Stimulated activated CD8-positive, alpha-beta memory T cell treated with anti-CD3 and anti-CD28 coated beads, Interleukin-2, amount 100 ng/mL, for 1 hour (primary cell): ENCODE measurements at places on chromosomes 3 and 15.

DNA sequence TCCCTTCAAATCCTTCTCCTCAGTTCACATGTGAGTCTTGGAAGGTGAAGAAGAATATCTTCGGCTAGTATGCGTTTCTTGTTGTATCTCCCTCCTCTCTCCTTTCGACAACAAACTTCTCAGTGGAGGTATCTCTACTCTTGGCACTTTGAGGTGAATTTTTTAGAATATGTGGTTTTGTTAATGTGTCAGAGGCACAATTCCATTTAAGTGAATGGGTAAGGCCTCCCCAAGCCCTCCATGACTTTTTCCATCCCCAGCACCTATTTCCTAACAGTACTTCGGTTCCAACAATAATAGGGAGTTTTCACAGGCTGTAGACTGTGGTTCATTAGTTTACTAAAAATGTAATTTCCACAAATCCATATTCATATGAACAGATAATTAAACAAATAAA, 74.2 kb downstream of the TM4SF4 start:
- DNase-seq: no peak

GRCh38 chr3:70006089-70006488, 6.6 kb downstream of the SAMMSON start:
- no peak for DNase-seq

GRCh38 chr15:91561371-91562100, 292.0 kb upstream of the SLCO3A1 start:
- no peak for DNase-seq

DNA sequence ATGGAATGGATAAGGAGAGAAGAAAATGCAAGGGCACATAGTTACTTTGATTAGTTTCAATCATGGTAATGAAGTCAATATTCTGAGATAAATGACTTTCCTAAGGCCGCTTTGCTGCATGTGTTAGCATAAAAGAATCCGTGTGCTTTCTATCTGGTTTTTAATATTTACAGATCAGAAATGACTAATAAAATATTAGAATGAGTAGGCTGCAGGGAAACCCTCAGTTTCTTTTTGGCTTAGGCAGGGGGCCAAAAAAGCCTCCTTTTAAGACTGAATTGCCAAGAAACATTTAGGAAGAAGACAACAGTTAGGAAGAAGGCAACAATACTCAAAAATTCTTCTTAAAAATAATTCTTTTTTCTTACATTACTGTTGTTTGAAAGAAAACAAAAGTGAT, 11.6 kb downstream of the NEK11 start:
- no peak for DNase-seq

- DNase-seq: no peak
These were observed 47.9 kb downstream of the OPA1 start for GRCh38 chr3:193640728-193641439.

DNA sequence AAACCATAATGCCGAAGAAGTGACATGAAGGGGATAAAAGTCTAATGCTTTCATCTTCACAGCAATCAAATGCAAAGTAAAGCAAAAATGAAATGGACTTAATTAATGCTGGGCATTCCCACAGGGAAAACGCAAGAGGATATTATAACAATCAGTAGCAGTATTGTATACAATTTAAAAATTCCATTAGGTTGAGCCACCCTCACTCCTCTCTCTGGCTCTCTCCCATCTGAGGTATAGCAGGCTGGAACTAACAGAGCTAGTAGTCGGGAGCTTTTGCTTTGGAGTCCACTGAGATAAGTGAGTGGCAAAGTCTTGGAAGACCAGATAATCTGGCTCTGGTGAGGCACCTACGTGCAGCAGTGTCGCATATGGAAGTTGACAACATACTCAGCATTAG, 33.9 kb downstream of the DET1 start:
- no peak for DNase-seq

DNA sequence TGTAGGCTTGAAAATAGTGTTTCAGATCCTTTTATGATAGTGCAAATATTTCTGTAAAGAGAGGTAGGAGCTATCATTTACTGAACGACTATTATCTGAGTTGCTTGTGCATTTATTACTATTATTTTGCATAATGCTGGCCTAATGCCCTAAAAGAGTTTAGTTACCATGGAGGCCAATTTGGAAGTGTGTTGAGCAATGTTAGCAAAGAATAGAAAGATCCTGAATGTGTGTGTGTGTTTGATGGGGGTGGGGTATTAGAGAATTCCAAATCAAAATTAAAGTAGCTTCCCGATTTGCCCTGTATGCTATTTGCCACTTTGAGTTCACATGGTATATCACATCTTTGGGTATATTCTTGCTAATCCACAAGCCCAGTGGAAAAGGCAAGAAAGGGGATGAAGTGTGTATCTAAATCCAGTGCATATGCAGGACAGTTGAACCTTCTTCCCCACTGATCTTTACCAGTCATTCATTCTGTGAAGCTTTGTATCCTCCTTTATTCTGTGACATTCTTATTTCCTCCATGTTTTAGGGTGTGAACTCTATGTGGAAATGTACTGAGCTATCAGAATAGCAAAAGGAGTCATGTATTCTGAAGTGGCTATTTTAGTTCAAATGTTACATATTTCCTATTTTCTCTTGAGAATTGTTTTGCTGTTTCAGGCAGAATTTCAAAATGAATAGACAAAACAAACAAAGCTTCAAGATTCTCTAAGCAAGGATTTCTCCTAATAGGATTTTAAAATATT, 45.7 kb upstream of the PLSCR5 start:
- no peak for DNase-seq

DNA sequence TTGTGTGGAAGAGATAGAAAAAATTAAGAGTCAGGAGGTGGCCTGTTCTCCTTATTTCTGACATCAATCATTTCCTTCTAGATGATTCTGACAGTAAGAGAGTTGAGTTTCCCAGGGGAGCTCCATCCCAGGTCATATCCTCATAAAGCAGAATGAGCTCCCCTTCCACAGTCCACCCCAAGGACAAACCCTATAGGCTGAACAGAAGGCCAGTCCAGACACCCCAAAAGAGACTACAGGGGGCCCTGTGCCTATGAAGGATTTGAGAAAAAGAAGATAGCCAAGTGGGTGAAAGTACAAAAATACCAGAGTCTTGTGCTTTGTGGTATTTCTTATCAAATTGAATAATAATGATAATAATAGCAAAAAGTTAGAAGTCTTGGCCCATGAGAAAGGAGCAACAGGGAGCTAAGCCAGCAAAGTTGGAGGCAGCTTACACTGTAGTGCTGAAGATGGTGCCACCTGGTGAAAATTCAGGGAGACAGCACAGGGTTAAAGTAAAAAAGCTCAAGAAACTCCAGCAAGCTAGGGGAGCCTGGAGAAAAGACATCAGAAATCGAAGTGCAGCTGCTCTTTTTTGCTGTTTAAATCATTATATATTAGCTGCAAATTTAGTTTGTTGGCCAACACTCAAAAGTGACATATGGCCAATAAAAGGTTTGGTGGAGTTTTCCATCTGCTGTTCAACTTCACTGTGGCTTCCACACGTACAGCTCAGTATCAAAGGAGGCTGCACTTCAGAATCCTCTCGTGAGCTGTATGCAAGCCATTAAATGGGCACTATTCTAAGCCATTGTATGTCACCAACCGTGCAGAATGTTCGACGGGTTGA, 35.8 kb upstream of the SLC24A5 start:
- no peak for DNase-seq

DNA sequence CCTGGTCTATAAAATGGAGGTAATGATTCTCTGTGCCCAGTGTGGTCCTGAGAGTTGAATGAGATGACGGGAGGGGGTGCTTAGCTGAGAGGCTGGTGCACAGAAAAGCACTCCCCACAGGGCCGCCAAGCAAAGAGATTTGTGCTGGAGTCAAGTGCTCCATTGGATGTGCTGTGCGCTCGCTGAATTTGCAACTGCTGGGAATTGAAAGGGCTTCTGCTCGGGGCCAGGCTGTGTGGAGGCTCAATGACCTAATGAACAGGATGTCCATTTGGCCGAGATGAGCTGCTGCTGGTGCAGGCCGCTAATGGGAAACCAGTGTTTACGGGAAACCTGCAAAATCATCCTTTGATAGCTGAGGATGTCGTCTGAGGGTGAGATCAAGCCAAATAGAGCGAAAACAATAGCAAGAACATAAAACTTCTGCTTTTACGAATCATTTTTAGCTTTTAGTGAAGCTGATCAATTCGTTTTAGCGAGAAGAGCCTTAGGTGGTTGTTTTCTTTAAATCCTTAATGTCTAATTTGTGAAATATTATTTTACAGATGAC, 211.7 kb downstream of the GABRG3 start:
- DNase-seq: no peak

- DNase-seq: no peak
These were observed 3.8 kb downstream of the NCBP2 start for GRCh38 chr3:196938576-196938975.

DNA sequence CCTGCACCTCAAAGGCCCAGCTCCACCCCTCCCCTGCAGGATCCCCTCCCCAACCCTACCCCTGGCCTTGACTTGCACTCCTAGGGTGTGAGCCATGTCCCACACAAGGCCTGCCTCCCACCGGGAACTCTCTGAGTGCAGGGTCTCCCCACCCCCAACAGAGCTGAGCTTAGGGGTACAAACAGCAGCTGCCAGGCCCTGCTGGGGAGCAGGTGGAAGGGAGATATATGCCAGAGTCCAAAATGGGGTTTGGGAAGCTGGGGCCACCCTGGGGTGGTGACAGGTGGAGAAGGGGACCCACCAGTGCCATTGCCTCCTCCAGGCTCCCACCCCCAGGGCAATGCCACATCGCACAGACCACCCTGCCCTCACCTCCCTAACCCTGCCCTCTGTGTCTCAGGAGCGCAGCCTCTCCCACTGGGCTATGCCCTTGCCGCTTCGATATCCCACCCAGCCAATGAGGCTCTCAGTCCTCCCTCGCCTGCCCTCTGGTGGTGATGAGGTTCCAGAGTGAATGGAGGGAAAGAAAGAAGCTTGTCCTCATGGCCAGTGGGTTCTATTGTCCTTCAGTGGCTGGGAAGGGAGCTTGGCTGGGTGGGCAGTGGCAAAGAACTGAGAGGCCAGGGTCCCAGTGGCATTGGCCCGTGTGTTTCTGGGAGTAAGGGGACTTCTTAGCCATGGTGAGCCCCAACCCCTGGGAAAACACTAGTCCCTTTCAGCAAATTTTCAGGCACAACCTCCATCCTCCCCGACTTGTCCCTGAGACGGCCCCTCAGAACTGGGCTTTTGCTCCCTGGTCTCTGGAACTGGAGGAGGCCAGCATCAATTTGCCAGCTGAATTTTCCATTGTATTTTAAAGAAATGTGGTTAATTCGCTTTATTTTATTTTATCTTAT, 46.8 kb downstream of the CYP11A1 start:
- DNase-seq: no peak

GRCh38 chr15:99619712-99620111, 53.9 kb downstream of the MEF2A start:
- DNase-seq: no peak

GRCh38 chr3:7947930-7948329, 553.7 kb upstream of the LMCD1 start:
- no peak for DNase-seq

DNA sequence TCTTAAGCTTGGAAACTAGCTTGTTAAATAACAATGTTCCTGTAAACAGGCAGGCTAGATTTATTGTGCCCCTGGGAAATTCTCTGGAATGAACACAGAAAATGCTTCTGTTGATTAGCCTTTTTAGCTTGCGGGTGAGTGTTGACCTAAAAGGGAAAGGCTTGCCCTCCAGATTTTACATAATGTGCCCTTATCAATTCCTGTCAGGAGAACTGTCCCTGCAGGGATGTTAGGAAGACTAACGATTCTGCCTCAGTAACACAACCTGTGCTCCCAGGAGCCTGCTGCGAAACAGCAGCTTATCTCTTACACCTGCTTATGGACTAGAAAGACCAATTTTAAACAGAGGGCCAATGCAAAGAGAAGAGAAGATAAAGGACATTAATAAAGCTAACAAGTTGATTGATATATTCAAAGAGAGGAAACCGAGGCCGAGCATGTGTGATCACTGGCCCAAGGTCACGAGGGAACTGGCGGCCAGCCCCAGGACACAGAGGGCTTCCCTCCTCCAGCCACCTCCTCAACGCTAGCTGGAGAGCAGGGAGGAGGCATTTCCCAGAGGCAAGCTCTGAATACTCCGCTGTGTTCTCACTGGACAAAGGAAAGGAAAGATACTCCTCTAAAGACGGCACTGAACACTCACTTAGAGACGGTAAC, 48.4 kb upstream of the TJP1 start:
- DNase-seq: no peak

GRCh38 chr3:163422671-163423070, 1655.6 kb downstream of the SI start:
- DNase-seq: no peak

GRCh38 chr3:171747223-171747920, 62.9 kb downstream of the PLD1 start:
- no peak for DNase-seq
